Caco-2 (cell line): ENCODE measurements at places on chromosomes 5 and 9.

- DNase-seq, result no peak
Observed at GRCh38 chr9:80932181-80932580, 757.2 kb downstream of the TLE1 start.

DNA sequence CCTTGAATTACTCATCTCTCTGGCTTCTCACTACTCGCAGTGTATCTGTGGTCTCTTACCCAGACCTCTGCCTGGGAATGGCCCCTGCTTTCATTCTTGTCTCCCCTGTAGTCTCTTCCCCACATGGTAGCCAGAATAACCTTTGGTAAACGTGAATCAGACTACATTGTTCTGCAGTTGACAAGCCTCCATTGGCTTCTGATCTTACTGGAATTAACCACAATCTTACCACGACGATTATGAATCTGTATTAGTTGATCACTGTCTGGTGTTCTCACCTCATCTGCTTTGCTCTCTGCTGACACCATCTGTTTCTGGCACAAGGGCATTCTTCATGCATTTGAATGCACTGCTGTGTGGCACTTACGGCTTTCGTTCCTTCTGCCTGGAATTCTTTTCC is 781.2 kb downstream of the MTRR start:
- no peak for DNase-seq

DNA sequence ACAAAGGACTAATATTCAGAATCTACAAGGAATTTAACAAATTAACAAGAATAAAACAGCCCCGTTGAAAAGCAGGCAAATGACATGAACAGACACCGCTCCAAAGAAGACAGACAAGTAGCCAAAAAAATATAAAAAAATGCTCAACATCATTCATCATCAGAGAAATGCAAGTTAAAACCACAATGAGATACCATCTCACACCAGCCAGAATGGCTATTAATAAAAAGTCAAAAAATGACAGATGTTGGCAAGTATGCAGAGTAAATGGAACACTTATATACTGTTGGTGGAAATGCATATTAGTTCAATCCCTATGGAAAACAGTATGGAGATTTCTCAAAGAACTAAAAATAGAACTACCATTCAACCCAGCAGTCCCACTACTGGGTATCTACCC is 302.7 kb upstream of the RGMB start:
- DNase-seq, result no peak

DNA sequence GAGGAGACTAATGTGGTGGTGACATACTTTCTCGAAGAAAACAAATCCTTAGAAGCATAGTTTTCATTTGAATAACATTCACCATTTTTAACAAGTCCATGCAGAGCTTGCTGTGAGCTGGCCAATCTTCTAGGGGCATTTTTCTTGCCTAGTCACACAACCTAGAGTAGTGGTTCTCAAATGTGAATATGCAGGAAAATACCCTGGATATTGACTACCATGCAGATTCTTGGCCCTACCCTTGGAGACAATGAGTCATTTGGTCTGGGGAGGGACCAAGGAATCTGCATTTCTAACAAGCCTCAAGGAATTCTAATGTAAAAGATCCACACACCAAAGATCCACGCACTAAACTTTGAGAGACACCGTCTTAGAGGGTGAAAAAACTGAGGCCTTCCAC is 23.5 kb downstream of the GDNF start:
- no peak for DNase-seq

DNA sequence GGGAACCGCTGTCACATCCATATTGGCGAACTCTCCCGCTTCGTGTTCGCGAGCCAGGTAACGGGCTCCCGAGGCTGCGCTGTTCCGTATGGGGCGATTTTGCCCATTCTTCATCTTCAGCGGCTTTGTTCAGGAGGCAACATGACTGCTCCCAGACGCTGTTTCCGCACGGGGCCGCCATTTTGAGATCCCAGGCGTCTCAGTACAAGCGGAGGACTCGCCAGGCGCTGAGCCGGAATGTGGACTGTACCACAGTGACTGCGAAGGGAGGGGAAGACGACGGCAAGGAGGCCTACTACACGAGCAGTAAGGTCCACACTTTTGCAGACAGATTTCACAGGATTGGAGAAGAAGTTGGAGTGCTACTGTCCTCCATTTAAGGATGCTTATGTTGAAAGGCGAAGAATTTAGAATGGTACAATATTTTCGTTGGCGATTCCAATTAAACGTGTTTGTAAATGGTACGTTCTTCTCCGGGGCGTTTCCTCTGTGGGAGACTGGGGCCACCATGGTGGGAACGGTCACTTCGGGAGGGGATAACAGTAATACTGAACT is 41.6 kb upstream of the ZNF300 start:
- DNase-seq, result no peak

- DNase-seq, result no peak
Observed at GRCh38 chr5:54738973-54739367, 221.4 kb downstream of the SNX18 start.

GRCh38 chr5:139214646-139215045 is 16.5 kb upstream of the SIL1 start:
- DNase-seq, result no peak

DNA sequence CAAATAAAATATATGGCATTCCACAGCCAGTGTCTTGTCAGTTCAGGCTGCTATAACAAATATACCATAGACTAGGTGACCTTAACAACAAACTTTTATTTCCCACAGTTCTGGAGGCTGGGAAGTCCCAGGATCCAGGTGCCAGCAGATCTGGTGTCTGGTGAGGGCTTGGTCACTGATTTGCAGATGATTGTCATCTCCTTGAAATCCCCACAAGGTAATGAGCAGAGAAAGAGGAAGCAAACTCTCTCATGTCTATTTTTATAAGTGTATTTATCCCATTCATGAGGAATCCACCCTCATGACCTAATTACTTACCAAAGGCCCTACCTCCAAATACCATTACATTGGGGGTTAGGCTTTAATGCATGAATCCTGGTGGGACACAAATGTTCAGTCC is 663.2 kb downstream of the TLR4 start:
- no peak for DNase-seq

DNA sequence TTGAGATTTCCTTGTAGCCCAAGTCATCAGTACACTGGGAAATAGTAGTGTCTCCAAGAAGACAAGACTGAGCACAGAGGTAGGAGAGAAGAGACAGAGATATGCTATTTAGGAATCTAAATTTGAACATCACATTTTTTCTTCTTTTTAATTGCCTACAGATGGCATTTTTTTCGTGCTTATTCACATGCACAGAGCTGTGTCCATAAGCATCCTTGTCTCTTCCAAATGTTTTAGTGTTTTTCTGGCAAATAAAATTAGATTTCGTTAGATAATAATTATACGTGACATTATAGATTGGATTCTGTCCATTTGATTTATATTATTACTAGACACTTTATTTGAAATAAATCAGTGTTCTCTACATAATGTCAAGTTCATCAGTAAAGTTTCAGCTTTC is 80.9 kb downstream of the PRR16 start:
- no peak for DNase-seq

GRCh38 chr5:68041293-68041692 is 174.3 kb upstream of the PIK3R1 start:
- DNase-seq, result no peak

- no peak for DNase-seq
Observed at GRCh38 chr9:88291856-88292255, 96.4 kb upstream of the SPIN1 start.

- DNase-seq, result no peak
Observed at GRCh38 chr9:6692433-6692832, 46.9 kb upstream of the GLDC start.

GRCh38 chr5:142385194-142385593 is 60.4 kb upstream of the SPRY4 start:
- no peak for DNase-seq
